ENCODE measurements at places on chromosomes 5 and 9.
A peak's percentile ranks its signal among the peaks of the same experiment; 100 is the strongest.

DNA sequence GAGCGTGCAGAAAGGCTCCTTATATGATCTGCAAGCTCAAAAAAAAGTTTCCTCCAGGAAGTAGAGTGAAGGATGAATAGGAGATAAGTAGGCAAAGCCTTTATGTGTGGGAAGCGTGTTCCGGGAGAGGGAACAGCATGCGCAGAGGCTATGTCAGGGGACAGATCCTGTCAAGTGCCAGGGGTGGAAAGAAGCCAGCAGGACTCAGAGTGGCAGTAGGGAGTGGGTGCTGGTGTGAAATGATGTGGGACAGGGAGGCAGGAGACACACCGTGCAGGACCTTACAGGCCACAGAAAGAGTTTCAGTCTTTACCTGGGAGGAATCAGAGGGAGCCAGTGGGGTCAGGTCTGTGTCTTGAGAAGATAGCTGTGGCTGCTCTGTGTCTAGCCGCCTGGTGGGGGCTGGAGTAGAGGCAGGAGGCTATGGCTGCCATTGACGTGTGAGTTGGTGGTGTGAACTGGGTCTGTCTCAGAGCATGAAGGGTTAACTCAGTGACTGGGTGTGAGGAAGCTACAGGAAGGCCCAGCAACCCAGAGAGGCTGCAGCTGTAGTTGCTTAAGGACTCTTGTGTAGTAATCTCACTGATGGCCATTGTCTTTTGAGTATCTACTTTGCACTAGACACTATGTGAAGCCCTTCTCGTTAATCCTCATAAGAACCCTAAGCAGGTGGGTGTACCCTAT, 71.3 kb downstream of the PPARGC1B start:
- no peak for ATAC-seq

DNA sequence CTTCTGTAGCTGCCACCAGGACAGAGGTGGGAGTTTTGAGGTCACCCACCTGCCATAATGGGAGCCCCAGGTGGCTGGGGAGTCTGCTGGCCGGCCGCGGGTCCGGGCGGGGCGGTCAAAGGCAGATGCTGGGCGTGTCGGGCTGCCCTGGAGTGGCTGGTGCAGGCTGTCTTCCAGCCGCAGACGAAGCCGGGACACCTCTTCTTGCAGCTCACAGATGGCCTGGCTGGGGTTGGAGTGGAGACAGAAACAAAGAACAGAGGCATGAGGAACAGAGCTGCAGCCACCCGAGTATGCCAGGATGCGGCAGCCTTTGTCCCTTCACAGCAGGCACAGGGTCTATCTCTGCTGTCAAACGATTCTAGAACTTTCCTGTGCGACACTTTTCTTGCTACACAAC, 18.0 kb downstream of the ORM2 start:
- no peak for ATAC-seq

DNA sequence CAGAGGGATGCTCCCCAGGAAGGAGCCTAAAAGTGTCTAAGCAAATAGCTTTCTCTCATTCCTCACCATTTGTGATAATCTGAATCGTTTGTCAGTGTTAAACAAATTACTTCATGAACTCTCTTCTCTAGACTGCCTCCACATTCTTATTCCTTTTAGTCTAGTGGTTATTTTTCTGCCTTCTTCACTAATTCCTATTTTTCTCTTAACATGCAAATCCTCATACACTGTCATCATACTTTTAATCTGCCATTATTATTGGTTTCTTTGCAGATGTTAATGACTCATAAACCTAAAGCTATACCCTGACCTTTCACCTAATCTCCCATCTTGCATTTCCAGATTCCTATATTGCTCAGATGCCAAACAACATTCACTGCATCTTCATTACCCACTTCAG, 428.9 kb downstream of the EFNA5 start:
- ATAC-seq = no peak

- no peak for ATAC-seq
These were observed 106.2 kb upstream of the FCN2 start for GRCh38 chr9:134774410-134774809.

DNA sequence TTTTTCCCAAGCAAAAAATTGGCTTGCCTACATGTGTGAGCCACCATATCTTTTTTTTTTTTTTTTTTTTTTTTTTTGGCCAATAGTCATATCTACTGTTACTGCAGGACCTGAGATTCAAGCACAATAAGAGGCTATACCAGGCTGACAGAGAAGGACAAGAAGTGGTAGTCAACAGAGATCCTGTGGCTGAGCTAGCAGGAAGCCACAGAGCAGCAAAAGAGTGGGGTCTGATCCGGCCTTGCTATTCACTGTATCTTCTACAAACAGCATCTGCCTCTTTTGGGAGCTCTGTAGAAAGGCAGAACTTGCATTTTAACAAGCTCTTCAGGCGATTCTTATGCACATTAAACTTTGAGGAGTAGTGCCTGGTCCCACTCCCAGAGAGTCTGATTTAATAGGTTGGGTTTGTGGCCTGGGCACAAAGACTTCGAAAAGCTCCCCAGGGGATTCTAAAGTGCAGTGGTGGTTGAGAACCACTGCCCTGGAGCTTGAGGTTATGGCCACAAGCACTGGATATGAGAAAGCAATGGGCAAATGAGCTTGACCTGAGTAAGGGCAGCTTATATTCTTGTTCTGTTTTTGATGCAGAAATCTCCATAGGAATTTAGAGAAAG, 162.8 kb downstream of the PIK3R1 start:
- peak; percentile 63 for ATAC-seq

- no peak for ATAC-seq
These were observed 262.6 kb downstream of the COX7C start for GRCh38 chr5:86880344-86880743.

DNA sequence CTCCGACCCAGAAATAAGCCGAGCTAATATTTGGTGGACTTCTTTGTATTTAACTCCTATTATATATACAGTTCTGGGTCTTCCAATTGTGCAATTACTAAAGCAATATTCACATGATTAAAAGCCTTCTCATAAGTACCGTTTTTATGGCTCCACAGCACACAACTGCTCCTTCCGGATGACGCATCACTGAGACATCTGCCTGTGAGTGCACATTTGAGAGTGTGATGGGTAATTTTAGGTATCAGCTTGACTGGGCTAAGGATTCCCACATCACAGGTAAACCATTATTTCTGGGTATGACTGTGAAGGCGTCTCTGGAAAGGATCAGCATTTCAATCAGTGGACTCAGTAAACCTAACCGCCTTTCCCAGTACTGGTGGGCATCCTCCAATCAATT, 77.5 kb upstream of the SYK start:
- ATAC-seq = peak; percentile 80

- ATAC-seq = peak; percentile 95
These were observed 25.4 kb upstream of the ZSWIM6 start for GRCh38 chr5:61306531-61307131.

DNA sequence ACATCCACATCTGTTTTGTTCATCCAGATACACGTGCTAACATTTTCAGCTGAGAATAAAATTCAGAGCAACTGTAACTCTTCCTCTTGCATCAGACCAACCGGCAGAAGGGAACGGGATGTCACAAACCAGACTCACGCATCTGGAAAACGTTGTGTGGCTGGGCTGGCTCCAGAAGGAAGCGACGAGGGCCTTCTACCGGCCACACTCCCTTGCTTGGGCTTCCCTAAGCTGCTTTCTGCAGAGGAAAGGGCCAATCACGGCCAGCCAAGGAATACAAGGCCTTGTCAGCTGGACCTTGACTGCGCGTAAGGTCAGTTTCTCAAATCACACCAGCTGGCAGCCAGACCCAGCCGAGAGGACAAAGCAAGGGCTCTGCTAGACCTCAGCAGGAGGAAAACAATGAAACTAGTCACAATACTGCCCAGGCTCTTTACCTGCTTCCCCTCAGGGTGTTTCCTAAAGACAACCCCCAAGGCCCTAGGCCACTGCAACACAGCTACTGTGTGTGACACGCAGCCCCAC, 106.1 kb downstream of the THBS4 start:
- peak; percentile 25 for ATAC-seq

- ATAC-seq = no peak
These were observed 562.8 kb upstream of the C9orf72 start for GRCh38 chr9:28136113-28136512.

DNA sequence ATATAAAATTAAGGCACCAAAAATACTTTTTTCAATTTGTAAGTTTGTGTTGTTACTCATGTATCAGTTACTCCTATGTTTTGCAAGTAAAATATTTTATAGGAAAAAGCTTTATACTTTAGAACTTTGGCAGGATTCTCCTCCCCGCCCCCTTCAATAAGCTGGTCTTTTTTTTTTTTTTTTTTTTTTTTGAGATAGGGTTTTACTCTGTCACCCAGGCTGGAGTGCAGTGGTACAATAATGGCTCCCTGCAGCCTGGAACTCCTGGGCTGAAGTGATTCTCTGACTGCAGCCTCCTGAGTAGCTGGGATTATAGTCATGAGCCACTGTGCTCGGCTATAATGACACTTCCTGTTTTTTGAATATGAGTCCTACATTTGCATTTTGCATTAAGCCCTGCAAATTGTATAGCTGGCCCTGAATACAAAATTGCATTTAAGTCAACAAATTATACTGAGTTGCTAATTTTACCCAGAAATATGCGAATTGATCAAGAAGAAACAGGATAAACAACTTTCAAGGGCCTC, 192.9 kb downstream of the PIK3R1 start:
- no peak for ATAC-seq

GRCh38 chr5:118407958-118408357, 580.4 kb downstream of the DTWD2 start:
- ATAC-seq = no peak

DNA sequence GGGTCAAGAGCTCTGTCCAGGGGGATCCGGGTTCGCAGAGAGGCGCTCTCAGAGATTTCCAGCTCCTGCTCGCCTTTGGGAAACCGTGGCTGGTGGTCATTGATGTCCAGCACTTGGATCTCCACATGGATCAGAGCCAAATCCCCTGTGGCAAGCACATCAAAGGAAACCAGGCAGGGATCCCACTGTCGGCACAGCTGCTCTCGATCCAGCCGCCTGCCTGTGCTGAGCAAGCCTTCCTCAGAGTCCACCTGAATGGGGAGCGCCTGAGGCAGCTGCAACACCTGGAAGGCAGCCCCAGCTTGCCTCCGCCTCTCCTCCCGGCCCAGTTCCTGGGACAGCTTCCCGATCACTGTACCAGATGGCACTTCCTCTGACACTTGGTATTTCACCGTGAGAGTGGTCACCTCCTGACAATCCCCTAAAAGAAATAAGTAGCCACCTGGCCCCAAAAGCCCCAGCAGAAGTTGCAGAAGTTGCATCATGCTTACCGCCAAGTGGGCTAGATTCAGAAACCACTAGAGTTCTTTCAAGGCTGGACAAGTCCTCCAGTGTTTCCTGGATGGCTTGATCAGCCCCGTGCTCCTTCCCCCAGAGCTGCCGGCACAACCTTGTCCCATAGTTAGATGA, 520 bp downstream of the PCDH12 start:
- no peak for ATAC-seq

DNA sequence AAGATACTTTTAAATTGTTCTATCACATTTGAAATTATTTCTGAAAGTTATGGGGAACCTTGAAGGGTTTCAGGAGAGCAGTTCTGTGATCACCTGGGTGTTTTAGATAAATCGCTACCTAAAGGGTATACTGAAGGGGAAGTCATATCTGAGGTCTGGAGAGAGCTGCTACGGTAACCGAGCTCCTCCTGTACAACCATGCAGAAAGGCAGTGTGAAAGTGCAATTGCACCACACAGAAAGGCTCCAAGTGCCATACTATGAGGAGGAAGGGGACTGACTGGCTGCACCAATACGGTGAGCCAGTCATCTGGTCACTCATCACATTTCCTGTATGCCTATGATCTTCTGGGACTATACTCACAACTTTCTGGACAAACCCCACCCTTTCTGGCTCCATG, 241.4 kb upstream of the SLC24A2 start:
- no peak for ATAC-seq

GRCh38 chr9:18423791-18424531, 50.0 kb upstream of the ADAMTSL1 start:
- no peak for ATAC-seq

GRCh38 chr9:84916769-84917168, 247.2 kb downstream of the NTRK2 start:
- no peak for ATAC-seq

- ATAC-seq = peak; percentile 75
These were observed 19.5 kb upstream of the ARAP3 start for GRCh38 chr5:141701360-141702119.

DNA sequence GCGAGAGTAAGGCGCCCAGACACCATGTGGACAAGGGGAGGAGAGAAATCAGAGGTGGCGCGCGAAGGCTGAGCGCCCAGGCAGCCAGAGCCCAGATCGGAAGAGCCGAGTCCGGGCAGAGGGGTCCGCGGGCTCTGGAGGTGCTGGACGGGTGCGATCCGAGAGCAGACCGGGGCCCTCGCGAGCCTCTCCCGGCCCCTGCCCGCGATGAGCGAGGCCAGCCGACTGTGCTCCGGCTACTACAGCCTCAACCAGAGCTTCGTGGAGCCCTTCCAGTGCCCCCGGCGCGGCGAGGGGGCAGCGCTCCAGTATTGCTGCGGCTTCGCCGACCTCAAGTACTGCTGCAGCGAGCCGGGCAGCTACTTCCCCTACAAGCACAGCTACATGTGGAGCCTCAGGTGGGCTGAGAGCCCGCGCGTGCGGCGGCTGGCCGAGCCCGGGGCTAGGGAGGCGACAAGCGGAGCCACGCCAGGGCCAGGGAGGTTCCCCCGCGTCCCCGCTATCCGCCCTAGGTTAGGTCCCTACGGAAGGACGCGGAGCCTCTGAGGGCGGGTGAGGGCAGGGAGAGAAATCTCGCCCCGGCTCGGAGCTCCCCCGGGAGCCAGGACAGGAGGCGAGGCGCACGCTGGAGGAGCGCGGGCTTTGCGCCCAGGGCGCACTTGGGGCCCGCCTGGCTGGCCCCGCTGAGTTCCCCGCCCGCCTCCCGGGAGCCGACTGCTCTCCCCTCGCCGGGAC, at the start of gene SHISAL2B:
TSS of gene SHISAL2B (plus strand) at position 87 of the 735 bp plus-strand sequence. CDS start at position 208, 121 bp downstream.
- ATAC-seq = no peak

DNA sequence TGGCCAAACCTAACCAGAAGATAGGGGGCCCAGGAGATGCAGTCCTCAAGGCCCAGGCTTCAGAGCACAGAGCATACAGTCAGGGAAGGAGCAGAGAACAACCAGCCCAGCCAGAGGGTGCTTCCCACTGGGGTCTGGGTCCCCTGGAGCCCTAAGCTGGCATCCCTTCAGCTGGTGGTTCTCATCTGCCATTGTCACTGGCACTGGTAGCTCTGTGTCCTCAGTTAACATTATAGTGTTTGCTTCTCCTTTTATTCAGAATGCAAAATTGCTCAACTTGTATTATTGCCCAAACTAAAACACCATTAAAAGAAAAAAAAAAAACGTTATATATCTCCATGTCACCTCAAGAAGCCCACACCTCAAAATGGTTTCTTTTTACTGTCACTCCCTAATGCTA, 219.2 kb downstream of the ENC1 start:
- no peak for ATAC-seq

GRCh38 chr9:86783884-86784283, 163.4 kb downstream of the GAS1 start:
- no peak for ATAC-seq

DNA sequence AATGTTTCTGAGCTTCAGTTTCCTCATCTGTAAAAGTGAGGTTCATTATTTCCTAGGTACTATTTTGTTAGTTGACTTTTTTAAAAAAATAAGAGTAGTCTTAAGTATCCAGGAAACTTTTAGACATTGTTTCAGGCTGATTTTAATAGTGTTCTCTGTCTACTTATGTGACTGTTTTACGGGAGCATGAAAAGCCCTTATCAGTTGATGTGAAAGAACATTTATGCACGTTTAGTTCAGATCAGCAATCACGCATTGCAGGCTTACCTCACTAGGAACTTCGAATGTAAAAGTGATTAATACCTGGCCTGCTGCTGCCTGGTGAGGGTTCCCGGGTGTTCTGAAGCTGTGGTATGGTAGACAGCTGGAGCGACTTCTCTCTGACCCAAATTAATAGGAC, 8.1 kb downstream of the SNX18 start:
- no peak for ATAC-seq

- ATAC-seq = peak; percentile 78
These were observed 23.2 kb downstream of the TGFBR1 start for GRCh38 chr9:99128133-99128406.
